Colonic mucosa (tissue), 4 donors: ENCODE measurements at places on chromosomes 6 and 20. TPM values are rescaled to one million over a fixed set of nuclear protein-coding genes. Genes with fewer than 3 reads are reported as not detected.
A peak's percentile ranks its signal among the peaks of the same experiment; 100 is the strongest.

TAGAP gene
- total RNA-seq: 1.1 TPM

KHDC1 gene
- total RNA-seq: 0.69 TPM

CASS4 gene
- total RNA-seq: 0.98 TPM

RIMS1 gene
- total RNA-seq: 0.56 TPM

GRCh38 chr20:34621383-34622367 is 55.2 kb downstream of the PIGU start:
- DNase-seq: peak; percentile 64

DNA sequence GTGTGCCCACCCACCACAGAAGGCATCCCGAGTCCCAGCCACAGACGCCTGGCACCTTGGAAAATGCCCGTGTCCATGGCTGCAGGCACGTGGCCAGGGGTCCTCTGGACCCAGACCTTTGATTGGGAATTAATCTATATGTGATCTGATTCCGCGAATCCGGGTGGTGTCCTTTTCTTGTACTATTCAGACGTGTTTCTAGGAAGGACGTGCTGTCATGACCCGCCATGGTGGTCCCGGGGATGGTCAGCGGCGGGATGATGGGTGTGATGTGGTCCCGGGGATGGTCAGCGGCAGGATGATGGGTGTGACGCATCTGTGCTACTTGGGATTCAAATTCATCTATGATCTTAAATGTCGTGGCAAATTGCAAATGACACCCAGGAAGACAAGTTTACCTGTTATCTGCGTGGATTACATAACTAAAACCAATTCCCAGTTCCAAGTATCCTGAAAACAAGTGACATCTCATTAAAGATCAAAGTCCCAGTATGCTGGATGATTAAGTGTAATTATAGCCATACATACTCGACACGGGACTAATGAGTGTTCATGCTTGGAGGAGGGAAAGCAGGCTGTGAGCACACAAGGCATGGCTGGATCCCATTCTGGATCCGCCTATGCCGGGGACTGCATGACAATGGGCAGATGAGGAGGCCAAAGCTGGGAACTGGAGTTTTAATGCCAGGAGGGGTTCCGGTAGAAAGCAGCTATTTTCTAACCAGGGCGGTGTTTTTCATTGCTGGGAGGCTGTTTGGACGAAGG is 256.5 kb downstream of the TAF4 start:
- DNase-seq: no peak

GRCh38 chr20:31602779-31603441 is 2.2 kb upstream of the ID1 start:
- DNase-seq: no peak

DNA sequence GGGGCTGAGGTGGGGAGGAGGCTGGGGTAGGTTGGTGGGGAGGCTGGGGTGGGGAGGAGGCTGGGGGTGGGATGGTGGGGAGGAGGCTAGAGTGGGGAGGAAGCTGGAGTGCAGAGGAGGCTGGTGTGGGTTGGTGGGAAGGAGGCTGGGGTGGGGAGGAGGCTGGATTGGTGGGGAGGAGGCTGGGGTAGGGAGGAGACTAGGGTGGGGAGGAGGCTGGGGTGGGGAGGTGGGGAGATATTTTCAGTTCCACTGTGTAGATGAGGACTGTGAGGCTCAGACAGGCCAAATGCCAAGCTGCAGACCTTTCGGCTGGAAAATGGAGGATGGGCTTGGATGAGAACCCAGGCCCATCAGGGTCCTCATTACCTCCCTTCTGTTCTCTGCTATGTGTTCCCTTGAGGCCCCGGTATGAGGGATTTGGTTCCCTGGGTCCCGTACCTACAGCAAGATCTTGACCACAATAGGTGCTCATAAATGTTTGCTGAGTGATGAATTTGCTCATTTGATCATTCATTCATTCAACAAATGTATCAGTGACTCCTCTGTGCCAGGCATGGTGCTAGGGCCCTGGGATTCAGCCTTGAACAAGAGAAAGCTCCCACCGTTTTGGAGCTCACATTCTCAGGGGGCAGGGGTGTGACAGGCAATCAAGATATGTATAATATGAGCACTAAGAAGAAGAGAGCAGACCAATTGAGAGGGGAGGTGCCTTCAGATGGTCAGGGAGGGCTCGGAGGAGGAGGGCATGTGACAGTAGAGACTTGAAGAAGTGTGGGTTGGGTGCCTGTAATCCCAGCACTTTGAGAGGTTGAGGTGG is 36.1 kb upstream of the NOL4L start:
- DNase-seq: no peak

DNA sequence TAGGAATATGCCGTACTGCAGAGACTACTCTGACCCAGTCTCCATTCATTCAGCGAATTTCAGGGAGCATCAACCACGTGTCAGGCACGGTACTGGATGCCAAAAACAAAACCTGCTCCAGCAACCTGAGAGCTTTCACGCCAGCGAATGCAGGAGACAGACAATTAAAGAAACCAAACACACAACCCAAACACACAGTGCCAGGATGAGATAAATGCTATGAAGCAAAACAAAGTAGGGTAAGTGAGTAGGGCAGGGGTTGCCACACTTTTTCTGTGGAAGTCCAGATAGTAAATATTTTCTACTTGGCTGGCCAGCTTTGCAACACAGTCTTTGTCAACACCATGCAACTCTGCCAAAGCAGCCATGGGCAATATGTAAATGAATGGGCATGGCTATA is 10.0 kb downstream of the MOCS1 start:
- no peak for DNase-seq

DNA sequence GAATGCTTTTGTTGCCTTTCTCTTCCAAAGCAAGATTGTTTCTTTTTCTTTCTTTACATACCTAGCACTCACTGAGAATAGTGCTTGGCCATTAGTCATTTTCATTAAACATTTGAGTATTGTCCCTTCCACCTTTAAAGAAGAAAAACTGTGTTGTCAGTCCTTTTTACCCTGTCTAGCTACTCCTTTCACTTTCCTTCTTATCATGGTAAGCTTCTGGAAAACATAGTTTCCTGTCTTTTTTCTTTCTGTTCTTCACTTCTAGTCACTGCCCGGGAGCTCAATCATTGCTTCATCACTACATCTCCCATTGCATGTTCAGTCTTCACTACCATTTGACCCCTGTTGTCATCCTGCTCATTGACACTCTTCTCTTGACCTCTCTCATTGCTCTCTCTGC is 12.1 kb downstream of the VAPB start:
- no peak for DNase-seq

GRCh38 chr6:164007881-164008280 is 593.4 kb downstream of the QKI start:
- DNase-seq: no peak

DNA sequence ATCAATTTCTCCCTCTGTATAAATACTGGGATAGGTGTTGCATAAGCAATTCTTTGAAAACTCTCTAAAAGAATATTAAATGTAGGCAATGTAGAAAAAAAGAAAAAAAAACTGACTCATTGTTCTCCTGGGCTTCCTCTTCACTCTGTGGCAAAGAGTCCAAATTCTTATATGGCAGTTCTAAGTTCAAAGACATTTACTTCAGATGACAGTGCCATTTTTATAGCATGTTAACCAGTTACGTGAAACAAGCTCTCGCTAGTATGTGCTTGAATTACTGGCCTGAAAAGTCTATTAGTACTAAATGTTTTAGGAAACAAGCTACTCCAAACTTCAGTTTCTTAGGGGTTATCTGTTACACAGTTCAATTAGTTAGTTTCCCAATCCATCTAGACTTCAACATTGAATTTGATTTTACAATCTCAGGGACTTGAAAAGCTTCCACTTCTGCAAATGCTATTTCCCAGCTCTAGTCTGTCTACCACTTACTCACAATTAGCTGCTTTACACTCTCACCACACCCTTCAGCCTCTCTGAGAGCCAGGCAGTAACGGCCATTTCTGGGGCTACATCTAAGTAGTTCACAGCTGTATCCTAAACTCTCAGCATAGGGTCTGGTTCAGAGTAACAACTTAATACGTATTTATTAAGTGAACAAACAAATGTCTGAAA is 100.4 kb downstream of the OGFRL1 start:
- DNase-seq: no peak

- DNase-seq: no peak
Observed at GRCh38 chr6:31585491-31585890, 586 bp upstream of the LST1 start.

GRCh38 chr6:138430361-138431145 is 26.5 kb downstream of the HEBP2 start:
- DNase-seq: no peak
